ENCODE measurements at places on chromosomes 6 and 20.
A peak's percentile ranks its signal among the peaks of the same experiment; 100 is the strongest.

- no peak for DNase-seq
Measured at GRCh38 chr6:36368921-36369865, 18.3 kb downstream of the ETV7 start.

GRCh38 chr6:163457637-163458561 is 43.4 kb downstream of the QKI start:
- DNase-seq = peak; percentile 16

DNA sequence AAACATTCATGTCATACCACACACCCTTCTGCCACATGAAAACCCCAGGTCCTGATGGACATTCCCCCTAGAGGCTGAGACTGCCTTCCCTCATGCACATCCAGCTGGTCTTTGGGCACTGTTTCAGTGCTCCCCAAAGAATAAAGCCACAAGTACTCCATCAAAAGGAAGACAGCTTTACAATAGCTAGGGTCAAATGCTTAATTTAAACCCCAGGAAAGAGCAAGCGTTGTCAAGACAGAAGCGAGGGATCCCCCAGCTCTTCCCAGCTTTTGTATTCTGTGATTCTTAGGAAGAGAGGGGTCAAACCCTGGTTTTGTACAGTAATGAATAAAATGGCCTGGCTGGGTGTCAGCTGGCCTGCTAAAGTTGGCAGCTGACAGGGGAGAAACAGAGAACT is 82.4 kb upstream of the IYD start:
- DNase-seq = no peak

GRCh38 chr6:117317261-117317660 is 51.9 kb downstream of the VGLL2 start:
- DNase-seq = no peak

DNA sequence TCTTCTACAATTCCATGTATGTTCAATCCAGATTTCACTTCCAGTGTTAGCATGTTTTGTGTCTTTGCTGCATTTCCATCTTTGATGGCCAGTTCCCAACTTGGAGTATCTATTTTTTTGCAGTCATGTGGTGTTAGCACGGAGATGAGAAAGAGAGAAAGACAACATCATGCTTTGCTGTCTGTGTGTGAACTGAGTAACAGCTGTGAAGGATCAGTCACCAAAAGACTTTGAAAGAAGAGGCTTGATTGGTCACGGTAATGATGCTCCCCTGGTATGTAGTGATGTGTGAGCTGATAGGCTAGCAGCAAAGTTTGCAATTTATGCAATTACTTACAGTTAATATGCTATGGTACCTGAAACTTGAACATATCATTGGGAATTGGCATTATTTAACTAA is 731.3 kb upstream of the NRSN1 start:
- DNase-seq = no peak

DNA sequence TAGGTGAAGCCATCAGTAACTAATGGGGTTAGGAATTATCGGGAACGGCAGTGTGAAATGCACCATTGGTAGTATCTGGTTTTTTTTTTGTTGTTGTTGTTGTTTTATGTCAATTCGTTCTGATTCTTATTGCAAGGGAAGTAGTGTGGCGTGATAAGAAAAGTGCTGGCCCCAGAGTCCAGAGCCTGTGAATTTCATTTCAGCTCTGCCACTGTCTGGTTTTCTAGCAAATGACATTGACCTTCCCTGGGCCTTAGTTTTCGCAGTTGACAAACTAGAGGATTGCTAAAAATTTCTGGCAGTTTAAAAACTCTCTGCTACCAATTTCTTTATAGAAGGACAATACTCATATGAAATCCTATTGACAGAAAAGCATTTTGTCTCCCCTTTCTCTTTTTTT is 161.6 kb downstream of the AIG1 start:
- DNase-seq = no peak

DNA sequence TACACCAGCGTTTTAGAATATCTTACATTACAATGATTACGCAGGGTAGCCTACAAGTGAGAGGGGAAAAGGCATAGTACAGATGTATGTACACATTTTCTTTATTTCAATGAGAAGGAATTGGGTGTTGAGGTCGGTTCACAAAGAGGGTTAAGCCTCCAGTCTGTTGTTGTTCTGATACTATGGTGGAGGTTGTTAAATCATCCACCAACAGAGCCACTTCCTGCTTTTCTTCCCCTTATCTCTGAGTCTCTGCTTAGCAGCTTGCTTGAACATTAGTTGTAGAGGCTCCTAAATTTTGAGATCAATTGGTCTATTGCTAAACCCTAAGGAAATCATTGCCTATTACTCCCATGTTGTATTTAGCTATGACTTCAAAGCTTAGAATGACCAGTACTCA is 7.3 kb downstream of the RGS17 start:
- DNase-seq = no peak

DNA sequence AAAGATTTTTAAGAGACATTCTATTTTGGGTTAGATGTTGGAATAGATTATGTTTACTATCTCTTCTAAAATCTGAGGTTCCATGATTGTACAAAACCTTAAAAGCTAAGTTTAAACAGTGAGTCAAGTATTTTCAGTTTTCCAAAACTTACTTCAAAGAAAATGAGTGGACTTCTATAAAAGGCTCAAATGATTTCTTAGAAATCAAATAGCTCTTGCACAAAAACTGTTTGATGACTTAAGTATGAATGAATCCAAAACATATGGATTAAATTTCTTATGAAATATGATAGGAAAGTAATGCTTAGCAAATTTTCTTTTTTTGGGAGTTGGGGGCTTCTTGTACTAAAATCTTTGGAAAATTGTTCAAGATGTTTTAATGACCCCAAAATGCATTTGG is 837.3 kb upstream of the SLC35B3 start:
- no peak for DNase-seq

DNA sequence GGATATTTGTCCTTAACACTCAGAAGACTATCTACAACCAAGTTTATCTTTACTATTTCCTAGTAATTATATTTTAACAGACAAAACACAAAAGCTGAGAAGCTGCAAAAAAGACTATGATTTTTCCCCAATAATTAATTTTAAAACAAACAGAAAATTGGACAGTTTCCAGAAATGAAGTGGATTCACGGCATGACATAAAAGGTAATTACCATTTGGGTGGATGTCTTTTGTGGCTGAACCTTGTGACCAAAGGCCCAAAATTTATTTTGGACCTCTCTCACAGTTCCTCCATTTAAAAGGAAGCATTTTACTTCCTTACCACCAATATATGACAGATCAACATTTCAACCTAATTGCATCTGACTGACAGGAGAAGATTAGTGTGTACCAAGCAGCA is 90.2 kb downstream of the GMDS start:
- DNase-seq = no peak

GRCh38 chr6:37569743-37570481 is 70.2 kb upstream of the CCDC167 start:
- no peak for DNase-seq

GRCh38 chr20:1390581-1391403 is 2.1 kb downstream of the FKBP1A start:
- no peak for DNase-seq

DNA sequence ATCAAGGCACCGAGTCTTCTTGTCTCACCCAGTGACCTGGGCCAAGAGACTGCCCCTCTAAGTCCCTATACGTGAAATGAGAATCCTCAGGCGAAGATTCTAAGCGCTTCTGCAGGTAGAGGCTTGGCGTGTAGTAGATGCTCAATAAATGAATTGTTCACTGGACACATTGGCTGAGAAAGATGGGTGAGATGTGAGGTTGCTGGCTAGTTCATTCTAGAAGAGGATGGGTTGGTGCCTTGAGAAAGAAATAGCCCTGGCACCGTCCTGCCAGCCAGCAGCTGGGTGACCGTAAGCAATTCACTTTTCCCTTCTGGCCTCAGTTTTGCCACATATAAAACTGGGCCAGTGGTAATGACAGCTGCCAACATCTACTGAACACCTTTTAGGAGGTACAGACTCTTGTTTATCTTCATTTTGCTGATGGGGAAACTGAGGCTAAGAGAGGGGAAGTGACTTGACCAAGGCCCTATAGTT is 1.4 kb downstream of the SRC start:
- no peak for DNase-seq

DNA sequence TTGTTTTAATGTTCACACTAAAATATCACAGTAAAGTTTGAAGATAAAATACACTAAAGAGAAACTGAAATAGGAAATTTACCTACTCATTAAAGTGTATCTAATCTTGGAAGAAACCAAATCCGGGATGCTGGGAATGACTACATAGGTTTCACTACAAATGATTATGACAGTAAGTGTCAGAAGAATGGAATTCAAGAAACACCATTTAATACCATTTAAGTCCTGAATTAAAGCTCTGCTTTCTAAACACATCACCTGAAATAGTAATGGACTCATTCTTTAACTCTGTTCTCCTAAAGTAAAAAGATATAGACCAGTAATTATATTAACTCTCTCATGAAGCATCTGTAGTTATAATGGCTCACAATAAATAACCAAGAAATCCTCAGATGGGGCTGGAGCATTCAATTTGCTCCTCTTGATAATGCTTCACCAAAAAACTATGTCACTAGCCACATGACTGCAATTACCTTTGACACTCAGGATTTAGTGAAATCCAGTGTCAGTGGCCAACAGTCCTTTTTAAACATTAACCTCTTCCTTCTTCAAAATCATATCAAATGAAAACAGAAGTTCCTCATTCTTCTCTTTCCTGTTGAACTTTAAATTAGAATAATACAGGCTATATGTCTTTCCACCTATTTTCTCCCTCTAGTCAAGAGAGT is 41.4 kb downstream of the MAP7 start:
- DNase-seq = no peak

- DNase-seq = no peak
Measured at GRCh38 chr6:19519941-19520340, 317.2 kb upstream of the ID4 start.

DNA sequence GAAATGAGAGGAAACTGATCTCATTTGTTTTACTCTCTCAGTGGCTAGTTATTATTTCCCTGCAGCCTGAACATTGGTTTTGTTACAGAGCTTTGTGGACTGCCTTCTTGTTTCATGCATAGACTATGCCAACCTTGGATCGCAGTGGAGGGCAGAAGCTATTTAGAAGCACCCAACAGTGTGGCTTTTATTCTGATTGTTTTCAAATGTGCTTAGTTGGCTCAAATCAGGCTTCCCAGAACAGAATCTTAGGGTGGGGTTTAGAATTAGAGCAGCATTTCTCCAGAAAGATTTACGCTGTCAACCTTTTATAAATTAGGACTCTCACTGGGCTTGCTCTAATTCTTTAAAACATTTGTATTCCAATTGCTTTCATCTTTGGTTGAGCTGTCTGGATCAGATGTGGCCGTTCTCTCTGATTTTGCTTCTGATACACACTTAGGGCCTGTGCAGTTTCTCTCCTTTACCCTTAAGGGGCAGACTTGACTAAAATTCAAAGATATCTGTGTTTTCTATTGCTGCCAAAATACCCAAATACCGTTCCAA is 210.3 kb downstream of the BCKDHB start:
- DNase-seq = no peak

- DNase-seq = no peak
Measured at GRCh38 chr6:167426651-167427050, 101.8 kb downstream of the TTLL2 start.

- DNase-seq = no peak
Measured at GRCh38 chr20:11235058-11235457, 561.3 kb upstream of the JAG1 start.

DNA sequence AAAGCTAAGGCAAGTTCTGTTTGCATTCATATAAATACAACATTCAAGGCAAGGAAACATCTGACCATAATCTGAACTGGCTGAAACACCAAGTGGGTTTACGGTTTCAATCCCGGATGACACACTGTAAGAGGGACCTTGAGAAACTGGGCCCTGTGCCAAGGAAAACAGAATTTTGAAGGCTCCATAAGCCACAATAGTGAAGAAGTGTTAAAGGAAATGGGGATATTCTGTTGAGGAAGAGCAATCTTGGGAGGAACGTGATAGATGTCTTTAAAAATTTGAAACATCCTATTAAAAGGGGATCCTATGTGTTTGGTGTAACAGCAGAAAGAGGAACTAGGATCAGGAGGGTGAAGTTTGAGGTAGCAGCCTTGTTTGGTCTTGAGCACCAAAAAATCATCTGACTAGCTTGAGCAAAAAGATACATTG is 82.4 kb upstream of the TAB2 start:
- no peak for DNase-seq

DNA sequence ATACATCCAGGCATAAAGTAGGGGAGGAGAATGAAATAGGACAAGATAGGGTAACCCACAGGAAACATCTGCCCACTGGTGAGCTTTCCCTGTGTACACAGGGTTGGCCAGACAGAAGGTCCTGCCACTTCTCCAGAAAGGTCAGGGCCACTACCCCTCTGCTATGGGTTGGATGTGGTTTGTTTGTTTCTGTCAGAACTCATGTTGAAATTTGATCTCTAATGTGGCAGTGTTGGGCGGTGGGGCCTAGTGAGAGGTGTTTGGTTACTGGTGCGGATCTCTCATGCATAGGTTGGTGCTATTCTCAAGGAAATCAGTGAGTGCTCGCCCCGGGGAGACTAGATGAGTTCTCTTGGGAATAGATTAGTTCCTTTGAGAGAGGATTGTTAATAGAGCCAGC is 15.6 kb upstream of the MAS1 start:
- no peak for DNase-seq

DNA sequence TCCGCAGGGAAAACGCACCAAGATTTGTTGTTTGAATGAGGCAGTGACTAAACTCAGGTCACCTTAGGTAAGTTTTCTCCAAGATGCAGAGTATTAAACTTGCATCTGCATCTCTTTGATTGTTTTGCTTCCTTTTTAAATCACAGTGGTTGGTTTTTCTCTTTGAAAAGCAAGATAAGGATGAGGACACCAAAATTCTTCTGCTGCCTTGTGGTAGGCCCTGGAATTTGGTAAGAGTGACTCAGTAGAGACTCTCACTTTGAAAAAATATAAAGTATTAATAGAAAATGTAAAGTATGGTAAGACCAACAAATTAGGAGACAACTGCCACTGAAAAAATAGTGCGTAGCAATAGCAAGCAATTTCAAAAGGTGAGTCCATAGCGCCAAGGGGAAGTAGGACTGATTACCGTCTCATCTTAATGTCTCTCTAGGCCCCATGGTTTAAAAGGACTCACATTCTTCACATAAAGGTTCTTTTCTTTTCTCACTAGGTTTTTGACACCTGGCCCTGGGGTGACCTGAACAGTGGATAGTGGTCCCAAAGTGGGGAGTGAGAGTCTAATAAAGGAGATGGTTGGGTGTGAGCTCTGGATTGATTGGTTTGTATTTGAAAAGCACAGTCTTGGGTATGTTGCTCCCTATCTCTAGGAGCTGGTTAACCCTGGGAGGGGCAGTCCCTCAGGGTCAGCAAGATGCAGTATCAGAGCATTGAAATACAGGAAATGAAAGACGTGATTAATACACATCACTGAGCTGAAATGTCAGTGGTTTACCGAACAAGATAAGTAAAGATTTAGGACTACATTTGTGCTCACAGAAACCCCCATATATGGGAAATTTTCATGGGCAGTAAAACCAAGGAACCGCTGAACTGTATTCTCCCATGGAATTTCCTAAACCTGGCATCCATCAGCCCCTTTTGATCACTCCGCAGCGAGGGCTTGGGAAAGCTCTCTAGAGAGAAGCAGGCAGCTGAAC is 221.2 kb downstream of the SLC24A3 start:
- DNase-seq = no peak

GRCh38 chr6:111669326-111669725 is 63.6 kb upstream of the TRAF3IP2 start:
- no peak for DNase-seq

All from CD4-positive, alpha-beta T cell treated with Interleukin-4 for 4 hours (primary cell).